ENCODE measurements at places on chromosomes 16 and 17.
A peak's percentile ranks its signal among the peaks of the same experiment; 100 is the strongest.

DNA sequence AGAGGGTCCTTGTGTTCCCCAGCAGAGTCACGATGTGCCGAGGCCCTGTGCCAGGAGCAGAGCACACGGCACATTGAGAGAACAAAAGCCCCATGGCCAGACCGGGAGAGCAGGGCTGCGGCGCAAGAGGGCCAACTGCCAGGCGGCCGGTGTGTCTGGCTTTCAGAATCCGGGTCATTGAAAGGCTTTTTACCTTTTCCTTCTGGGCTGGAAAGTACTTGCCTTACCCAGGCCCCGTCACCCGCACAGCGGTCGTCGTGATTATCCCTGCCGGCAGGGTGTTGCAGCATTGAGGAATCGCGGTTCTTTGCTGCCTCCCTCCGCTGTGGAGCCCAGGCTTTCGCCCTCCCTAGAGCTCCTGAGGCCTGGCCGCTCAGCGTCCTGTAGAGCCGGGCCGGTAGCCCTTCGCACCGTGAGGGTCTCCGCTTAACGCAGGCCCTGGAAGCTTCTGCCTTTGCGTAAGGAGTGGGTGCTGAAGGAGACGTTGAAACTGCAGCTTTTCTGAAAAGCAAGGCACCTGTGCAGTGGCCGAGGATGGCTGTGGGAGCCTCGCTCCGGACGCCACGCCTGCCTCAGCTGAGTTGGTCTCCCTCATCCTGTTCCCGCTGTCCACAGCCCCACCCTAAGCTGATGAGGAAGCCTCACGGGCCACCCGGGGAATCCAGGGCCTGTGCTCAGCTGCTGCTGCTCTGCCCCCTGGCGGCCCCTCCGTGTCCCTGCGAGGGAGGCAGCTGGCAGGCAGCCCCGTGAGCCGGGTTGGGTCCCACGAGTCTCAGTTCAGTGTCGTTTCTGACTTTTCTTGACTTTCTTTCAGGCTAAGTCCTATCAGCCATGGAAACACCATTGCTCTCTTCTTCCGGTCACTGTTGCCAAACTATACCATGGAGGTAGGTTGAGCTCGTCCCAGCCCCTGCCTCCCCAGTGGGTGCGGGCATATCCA is 8.6 kb upstream of the MC1R start:
- DNase-seq: peak; percentile 54

DNA sequence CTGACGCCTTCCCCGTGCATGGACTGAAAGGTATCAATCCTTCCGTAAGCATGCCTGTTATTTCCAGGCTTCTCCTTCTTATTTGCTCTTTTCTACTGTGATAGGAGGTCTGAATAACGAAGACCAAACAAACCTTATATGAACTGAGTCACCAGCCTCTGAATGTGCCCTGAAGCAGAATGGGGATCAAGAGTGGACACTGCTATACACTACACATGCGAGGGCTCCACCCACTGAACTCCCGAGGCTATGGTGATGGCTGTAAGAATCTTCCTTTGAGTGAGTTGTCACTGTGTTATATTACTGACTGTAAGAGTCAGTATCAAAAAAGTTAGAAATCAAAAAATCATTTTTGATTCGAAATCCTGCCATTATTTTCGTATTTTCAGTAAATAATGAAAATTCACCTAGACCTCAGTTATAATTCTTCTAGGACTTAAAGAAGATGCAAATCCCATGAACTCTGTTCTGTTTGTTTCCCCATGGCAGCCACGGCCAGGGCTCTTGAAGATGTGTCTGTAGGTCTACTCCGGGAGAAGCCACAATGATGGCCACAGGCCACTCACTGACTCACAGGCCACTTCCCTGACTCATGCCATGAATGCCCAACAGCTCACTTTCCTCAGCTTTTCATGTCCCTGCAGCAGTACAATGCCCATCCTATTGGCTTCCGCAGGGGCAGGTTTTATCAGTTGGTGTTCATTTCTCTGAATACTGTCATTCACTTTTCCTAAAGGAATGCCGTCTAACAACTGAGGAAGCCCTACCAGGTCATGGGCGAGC is 54.7 kb downstream of the ZZEF1 start:
- no peak for DNase-seq

- DNase-seq: no peak
Observed at GRCh38 chr17:62094175-62094574, 29.1 kb upstream of the MED13 start.

GRCh38 chr17:76428511-76428910 is 24.4 kb downstream of the UBE2O start:
- DNase-seq: no peak

DNA sequence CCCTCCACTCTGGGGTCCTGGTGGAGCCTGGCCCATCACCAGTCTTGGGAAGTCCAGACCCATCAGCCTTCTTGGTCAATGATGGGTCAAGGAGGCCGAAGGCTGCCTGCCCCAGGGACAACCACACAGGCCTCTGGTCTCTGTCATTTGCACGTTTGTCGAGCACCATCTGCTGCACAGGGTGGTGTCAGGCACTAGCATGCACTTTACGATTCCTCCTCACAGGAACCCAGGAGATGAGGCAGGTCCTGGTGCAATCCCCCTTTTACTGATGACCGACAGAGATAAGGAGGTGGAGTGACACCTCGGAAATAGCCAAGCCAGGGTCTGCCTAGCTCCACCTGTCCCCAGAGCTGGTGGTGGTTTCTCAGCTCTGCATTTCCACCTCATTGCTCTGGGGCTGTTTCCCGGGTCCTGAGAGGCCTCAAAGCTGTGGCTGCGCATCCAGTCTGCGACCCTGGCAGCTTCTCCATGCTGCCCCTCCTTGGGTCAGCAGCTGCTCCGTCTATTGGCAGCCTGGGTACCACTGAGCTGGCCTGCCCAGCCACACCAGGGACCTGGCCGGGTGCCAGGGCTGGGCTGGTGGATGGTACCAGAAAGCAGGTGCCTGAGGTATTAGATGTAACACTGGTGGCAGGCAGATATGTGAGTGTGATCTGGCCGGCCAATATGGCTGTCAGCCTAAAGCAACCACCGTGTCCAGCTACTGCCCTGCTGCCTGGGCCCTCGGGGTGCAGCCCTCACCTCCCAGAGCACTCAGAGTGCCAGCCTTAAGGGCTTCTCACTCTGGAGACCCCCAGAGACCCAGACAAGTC is 10.0 kb downstream of the MMP15 start:
- no peak for DNase-seq

DNA sequence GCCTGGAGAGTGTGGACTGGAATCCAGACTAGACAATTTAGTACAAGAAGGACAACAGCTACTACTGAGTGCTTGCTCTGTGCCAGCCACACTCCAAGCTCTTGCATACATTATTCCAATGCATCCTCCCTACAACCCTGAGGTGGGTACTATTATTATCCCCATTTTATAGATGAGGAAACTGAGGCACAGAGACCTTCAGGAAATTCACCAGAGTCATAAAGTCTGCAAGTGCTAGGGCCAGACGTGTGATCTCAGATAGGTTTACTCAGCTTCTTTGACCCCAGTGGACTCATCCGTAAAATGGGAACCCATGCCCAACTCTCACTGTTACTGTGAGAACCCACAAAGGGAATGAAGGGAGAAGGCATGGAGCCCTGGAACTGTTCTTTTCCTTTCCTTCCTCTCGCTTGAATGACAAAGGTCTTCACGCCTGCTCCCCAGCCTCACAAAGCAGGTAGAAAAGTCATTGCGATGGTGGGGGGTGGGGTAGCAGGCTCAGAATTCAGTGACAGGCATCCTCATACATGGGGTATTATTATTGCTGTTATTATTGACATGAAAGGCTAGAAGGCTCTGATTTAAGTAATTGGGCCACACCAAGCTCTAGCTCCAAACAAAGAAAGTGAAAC is 160.0 kb downstream of the ZNF423 start:
- DNase-seq: no peak

GRCh38 chr16:79287424-79287917 is 313.1 kb downstream of the MAF start:
- DNase-seq: no peak

DNA sequence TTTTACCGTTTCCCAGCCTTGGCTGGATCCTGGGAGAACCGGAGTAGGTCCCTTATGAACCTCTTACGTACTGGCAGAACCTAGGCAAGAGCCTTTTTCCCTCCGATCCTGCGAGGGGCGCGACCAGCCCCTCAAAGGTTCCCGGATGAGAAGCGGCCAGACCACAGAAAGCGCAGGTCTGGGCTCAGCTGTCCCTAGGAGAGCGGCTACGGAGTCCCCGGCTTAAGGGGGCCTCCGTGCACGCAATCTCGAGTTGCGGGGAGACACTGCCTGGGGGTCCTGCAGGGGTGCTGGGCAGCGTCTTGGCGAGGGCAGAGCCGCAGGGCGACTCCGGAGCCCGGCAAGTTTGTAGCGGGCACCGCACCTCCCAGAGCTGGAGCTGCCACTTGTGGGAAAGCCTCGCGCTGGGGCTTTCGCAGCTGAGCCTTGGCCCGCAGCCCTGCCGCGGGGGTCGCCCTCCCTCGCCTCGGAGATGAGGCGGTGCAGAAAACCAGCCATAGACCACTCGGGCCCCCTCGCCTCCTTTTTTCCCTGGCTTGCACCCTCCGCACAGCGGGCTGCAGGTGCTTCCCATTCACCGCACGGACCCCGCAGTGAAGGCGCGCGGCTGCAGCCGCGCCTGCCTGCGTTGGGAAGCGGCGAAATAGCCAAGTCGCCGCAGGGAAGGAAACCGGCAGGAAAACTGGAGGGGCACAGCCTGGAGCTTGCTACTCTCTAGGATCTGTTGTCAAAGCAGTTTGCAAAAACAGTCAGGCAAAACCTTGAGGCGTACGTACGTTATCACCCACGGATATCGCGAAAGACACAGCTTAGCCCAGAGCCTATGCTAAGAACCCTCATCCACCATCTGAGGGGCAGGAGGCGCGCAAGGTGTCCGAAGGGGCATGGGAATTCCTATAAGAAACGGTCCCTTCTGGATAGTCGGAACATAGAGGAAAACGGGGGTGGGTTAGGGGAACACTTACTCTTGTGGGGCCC is 834 bp downstream of the CDH8 start:
- DNase-seq: no peak

GRCh38 chr17:70468661-70469060 is 299.3 kb downstream of the KCNJ2 start:
- DNase-seq: no peak

DNA sequence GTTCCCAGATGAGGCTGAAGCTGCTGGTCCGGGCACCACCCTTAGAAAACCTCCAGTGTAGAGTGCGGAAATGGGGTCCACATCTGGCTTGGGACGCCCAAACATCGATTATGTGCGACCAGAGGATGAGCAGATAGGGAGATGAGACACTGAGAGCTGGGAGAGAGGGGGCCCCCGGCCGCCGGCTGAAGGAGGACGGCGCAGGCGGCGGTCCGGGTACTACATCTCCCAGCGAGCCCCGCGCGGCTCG is 182 bp upstream of the SPECC1 start:
- no peak for DNase-seq

GRCh38 chr16:85846461-85846860 is 47.0 kb downstream of the COX4I1 start:
- DNase-seq: no peak

DNA sequence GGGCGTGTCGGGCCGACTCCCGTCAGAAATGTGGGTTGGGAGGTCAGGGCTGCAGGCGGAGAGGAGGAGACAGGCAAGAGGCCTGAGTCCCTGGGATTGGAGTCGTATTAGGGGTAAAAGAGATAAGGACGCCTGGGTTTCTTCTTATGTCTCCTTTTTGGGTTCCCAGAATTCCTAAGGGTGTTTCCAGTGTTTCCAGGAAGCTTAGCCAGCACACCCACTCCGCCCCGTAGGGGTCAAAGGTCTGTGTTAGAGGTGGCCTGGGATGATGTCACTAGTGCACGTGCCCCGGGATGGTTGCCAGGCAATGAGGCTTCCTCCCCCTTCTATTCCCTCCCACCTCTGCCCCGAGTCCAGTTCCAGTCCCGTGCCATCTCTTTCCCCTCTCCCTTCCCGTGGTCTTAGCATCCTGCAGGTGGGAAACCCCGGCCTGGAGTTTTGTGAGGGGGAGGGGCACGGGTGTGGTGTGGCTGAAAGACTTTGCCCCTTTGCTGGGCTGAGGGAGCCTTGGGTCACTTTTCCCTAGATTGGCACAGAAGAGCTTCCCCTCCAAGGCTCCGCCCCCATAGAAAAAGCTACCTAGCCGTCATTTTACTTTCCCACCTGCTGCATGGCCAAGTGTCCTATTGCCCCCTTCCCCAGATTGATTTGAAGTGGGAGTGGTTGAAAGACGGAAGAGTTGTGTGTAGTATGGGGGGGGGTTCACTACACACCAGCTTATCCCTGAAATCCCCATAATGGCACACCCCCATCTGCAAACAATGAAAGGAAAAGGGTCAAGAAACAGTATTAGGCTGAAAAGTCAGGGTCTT is 2.8 kb downstream of the KDM6B start:
- DNase-seq: peak; percentile 55

- no peak for DNase-seq
Observed at GRCh38 chr17:78357672-78358537, 2.0 kb downstream of the SOCS3 start.

DNA sequence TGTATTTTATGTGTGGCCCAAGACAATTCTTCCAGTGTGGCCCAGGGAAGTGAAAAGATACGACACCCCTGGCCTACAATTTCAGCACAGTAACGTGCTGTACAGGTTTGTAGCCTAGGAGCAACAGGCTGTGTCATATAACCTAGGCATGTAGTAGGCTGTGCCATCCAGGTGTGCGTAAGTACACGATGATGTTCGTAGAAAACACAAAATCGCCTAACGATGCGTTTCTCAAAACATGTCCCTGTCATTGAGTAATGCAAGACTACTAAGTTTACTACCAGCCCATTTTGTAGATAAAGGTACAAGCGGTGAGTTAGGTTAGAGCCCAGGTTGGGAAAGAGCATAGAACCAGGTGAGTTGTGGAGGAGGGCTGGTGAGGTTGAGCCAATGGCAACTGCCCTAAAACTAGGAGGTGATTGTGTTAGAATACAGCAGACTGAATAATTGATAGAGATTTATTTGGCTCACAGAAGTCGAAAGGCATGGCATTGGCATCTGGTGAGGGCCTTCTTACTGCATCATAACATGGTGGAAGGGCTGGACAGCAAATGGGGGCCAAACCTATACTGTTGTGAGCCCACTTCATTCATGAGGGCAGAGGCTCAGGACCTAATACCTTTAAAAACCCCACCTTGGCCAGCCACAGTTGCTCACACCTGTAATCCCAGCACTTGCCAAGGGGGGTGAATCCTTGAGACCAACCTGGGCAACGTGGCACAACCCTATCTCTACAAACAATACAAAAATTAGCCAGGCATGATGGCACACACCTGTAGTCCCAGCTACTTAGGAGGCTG is 4.2 kb downstream of the EIF1 start:
- no peak for DNase-seq
